ENCODE measurements at places on chromosomes 7 and 10.

DNA sequence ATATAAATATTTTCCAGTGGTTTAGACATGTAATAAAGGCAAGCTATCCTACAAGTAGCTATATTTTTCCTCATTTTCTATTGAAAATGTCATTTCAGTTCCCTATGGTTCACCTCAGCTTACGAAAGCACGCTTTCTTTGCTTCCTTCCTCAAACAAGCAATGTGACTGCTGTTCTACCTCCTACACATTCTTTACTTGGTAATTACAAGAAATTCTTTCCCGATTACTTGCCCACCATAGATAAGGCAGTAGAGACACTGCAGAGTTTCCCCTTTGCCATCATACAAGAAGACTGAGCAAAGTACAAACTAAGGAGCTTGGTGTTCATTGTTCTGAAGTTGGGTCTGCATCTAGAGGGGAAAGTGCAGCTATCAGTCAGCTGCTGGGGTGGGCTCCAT is 249.4 kb downstream of the CRPPA start:
- no peak for DNase-seq

- no peak for DNase-seq
Measured at GRCh38 chr7:35505066-35505465, 189.9 kb downstream of the HERPUD2 start.

DNA sequence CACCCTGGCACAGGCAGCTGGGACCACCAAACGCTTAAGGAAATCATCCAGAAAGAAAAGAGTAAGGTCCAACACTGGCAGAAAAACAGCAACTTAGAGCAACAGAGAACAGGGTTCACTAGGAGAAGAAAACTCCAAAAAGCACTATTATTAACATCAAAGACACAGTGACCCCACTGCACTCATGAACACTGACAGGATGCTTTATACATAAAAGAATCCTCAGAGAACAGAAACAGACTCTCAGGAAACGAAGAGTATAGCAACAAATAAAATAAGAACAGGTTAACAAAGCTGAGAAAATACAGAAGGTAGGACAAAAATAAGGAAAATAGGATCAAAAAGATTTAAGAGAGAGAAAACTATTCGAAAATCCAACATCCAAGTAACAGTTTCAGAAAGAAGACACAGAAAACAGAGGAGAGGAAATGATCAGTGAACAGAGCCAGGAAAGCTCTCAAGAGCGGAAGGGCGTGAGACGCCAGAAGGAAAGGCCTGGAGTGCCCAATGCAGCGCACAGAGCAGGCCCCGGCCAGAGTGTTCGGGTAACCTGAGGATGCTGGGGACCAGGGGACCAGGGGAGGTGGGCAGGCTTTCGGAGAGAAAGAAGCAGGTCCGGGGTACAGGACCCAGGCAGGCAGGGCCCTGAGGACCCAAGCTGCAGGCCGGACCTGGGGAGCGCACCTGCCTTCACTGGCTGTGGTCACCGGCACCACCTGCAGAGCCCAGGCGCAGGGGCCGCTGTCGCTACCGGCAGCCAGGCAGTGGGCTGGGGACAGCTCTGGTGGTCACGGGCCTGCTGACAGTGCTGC is 258.2 kb downstream of the MAD1L1 start:
- no peak for DNase-seq

DNA sequence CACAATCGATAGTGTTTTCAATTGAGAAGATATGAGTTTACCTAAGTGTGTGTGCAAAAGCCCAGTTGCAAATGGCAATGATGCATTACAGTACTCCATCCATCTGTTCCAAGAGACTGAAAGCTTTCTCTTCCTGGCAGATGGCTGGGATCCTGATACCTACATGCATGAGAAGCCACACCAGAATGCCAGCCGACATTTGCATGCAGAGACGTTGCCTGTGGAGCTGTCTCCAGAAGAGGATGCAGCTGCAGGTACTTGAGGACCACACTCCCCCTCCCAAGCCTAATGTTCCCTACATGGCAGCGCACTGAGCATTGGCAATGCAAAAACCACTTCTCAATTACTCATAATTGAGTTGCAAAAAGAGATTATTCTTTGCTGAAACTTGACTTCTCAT is 332.1 kb downstream of the WDR11 start:
- no peak for DNase-seq

DNA sequence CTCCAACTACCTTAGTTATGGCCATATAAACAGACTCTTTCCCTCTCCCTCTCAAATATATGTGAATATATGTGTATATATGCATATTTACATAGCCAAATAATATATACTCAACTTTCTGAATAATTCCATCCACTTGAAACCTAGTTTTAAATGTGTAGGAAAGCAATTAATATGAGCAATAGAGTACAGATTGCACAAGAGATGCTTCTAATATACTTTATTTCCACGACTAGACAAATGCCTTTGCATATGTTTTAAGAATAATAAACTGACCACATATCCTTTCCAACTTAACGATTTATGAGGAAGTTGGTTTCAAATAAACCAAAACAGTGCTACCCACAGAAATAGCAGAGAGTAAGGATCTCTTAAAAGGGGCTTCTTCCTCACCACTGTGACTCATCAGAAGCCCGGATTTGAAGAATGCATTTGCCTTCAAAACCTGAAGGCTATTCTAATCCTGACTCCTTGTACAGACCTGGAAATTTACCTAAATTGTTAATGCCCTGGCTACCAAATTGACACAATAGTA is 266.3 kb downstream of the AHR start:
- no peak for DNase-seq

DNA sequence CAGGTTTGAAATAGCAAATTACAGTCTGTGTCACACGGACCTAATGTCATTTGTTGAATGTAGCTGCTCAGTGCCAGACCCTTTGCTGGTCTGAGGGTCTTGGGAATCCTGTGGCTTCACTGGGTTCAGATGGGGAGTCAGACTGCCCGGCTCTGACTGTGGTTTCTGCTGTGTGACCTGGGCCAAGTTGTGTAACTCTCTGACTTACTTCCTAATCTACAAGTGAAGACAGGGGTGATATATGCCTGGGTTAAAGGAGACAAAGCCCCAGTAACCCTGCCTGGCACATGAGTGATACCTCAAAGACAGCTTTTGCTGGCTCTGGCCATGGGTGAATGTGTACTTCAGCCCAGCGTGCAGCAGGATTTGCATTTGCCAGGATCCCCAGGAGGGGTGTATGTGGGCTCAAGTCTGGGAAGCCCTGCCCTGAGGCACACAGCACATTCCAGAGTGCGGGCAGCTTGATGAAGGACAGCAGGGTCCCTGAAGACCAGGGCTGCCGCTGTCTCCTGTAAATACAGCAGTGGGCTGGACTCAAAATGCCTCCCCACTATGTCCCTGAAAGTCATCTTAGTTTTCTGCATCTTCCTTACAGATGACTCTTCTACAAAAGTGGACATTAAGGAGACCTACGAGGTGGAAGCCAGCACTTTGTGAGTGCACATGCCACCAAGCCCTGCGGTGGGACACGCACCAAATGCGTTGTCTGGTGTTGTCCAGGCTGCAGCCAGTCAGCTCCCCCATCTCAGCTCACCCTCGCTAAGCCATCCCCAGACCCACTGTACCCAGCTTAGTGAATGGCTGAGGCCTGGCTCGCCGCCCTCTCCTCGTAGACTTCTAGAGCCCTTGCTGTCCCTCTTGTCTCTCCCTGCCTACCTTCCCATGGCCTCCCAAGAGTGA is 16.4 kb downstream of the NACAD start:
- DNase-seq, result no peak

GRCh38 chr10:77832238-77832637 is 94.3 kb downstream of the DLG5 start:
- DNase-seq, result no peak

DNA sequence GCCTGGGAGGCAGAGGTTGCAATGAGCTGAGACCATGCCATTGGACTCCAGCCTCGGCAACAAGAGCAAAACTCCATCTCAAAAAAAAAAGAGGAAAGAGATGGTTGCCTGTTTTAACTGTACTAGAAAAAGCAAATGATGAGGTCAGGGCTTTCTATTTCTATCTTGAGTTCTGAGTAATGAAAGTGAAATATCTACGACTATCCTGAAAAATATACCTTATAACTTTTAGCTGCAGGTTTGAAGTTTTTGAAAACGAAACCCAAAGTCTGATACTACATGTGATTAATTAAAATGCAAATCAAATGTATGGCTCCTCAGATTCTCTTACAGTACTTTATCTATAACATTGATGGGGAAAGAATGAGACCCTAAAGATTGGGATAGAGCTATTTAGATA is 636.2 kb upstream of the LRRN3 start:
- no peak for DNase-seq

GRCh38 chr7:12351843-12352242 is 51.8 kb downstream of the VWDE start:
- DNase-seq, result no peak

All from activated naive CD4-positive, alpha-beta T cell (primary cell).